Caki2 (cell line): ENCODE measurements at places on chromosomes 3 and 15.

GRCh38 chr15:48112242-48112641 is 8.5 kb upstream of the SLC24A5 start:
- peak; percentile 6 for DNase-seq

DNA sequence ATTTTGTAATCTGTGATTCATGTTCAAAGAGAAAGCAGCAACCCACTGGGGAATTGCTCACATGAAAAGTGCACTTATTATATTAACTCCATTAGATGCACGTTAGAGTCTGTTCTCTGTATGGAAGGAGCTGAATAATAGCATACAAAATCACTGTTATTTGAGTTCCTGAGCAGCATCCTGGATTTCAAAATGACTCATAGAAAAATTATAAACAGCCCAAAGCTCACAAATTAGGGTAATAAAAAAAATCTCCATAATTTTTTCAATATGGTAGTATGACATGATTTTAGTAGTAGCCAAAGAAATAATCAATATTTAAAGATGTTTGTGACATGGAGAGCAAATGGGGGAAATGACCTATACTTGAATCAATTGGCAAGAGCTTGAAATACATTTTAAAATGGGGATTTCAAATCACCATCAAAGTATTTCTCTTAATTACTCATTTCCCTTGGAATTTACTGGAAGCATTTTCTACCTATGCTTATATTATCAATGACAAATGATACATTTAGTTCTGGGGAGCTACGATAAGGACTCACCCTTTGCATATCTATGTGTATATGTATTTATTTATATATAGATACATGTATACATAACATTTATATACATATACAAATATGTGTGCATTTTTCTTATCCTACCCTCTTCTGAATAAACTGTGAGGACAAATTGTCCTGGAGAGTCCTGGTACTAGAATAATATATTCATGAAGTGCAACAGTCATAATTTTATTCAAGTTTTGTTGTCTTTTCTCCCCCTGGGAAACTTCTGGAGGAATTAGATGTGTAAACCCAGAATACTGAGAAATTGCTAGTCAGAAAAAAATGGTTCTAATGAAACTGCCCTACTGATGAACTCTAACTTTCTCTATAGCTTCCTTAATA is 116.3 kb downstream of the RPL22L1 start:
- DNase-seq, result no peak

GRCh38 chr3:168472783-168473182 is 377.1 kb upstream of the GOLIM4 start:
- no peak for DNase-seq

DNA sequence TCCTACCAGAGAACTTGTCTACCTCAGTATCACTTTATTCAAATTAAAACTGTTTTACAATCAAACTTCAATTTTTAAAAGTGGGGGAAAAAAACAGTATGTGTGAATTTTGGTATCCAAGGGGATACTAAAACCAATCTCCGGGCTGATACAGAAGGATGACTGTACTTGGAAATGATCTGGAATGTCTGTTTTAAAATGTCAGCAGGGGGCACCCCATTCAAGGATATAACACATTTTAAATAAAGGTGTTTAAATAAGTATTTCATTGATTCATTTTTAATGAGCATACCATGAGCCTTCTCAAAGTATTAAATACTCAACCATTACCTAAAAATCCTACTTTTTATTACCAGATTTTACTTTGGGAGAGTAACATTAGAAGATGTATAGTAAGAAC is 67.9 kb downstream of the ULK4 start:
- DNase-seq, result peak; percentile 14

GRCh38 chr3:52471371-52472238 is 16.2 kb downstream of the NISCH start:
- no peak for DNase-seq

- DNase-seq, result peak; percentile 27
Observed at GRCh38 chr3:9279966-9280365, 30.5 kb upstream of the SRGAP3 start.

- no peak for DNase-seq
Observed at GRCh38 chr3:157647820-157648219, 144.6 kb upstream of the VEPH1 start.

- peak; percentile 77 for DNase-seq
Observed at GRCh38 chr3:108554913-108555571, 34.2 kb downstream of the CIP2A start.

GRCh38 chr3:147705651-147706051 is 296.5 kb downstream of the ZIC1 start:
- no peak for DNase-seq

- DNase-seq, result no peak
Observed at GRCh38 chr3:113498221-113499005, 16.5 kb downstream of the SPICE1 start.

DNA sequence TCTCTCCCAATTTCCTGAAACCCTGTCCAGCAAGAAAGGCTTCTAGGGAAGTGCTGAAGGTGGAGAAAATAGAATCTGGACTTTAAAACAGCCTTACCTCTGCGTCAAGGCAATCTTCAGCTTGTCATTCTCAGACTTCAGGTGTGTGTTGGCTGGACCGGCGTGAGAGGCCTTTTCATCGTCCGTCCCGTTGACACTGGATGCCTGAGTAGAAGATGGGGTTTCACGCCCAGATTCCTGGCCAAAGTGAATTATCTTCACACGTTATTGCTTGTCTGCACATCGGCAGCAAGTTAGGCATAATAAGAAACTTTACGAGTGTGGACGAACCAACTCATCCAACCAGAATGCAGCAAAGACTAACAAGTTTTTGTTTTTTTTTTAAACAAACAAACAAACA is 49.5 kb downstream of the WHAMM start:
- no peak for DNase-seq

- no peak for DNase-seq
Observed at GRCh38 chr3:46649436-46649835, 37.1 kb downstream of the FAM240A start.

GRCh38 chr3:141279077-141279967 is 47.7 kb downstream of the PXYLP1 start:
- DNase-seq, result peak; percentile 31

DNA sequence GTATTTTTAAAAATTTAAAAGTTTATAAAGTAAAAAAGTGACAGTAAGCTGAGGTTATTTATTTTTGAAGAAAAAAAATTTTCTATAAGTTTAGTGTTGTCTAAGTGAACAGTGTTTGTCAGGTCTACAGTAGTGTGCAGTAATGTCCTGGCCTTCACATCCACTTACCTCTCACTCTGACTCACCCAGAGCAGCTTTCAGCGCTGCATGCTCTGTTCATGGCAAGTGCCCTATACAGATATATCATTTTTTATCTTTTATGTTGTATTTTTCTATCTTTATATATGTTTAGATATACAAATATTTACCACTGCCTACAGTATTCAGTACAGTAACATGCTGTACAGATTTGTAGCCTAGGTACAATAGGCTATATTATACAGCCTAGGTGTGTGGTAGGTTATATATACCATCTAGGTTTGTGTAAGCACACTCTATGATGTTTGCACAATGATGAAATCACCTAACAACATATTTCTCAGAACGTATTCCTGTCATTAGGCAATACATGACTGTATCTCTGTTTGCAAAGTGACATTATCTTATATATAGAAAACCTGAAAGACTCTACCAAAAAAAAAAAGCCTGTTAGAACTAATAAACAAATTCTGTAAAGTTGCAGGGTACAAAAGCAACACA is 75.9 kb upstream of the TMC3 start:
- DNase-seq, result no peak

DNA sequence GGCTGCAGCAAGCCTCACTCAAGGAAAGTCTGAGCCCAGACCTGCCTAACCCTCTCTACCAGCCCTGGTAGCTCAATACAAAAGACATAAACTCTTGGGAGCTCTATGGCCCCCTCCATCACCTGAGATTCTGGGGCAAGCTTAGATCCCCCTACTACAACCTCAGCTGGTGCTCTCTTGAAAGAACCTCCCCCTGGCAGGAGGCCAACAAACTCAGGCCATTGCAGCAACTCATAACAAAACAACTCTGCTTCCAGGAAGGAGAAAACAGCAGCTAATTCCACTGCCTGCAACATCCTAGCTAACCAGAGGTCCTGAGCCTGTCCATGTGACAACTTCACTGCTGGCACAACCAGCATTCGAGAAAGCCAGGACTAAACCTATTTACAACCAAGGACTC is 169.2 kb downstream of the ROBO1 start:
- no peak for DNase-seq

DNA sequence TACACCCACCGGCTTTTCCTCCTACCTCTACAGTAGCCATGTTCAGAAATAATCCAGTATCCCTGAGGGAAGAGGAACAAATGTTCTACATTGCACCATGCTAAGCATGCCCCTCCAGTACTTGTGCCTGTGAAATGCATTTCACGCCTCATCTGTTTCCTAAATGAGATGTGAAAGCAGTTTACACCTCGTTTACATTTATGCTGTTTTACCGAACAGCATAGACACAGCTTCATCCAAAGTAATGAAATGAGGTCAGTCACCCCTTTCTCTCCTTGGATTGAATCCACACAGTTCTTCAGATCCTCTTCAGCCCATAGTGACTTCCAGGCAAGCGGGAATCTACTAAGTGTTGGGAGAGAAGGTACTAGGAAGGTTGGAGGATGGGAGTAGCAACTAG is 514.3 kb downstream of the PDCD6IP start:
- no peak for DNase-seq

GRCh38 chr3:87359826-87360225 is 83.4 kb upstream of the POU1F1 start:
- no peak for DNase-seq

- no peak for DNase-seq
Observed at GRCh38 chr15:88917760-88918159, 4.6 kb upstream of the MFGE8 start.

DNA sequence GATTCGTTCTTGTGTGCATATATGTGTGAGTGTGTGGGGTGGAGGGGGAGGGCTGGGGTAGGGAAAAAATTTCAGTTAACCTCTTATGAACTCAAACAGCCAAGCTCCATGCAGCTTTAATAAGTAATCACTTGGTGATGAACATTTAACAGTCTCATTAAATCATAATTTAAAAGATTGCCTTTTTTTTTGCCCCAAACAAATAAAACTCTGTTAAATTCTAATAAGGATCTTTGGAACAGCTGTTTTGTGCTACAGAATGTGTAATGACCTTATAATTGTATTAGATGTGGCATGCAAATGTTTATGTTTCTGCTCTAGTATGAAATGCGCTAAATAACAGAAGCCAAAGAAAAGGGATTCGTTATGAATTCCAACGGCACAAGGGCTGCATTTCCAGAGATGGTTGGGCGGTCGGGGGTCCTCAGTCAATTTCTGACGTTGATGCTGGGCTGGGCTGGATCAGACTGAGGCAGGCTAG is 80.0 kb upstream of the RORA start:
- DNase-seq, result no peak

DNA sequence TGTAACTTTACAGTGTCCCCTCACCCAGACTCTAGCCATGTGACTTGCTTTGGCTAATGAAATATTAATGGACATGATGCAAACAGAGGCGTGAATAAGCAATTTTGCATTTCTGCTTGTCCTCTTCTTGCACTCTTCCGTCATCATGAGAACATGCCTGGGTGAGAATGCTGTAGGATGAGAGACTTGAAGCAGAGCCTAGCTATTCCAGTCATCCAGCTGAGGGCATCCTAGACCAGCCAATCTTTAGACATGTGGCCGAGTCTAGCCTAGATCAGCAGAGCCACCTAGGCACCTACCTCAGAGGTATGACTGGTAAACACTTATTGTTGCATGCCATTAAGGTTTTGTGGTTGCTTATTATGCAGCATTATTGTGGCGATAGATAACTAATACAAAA is 450.5 kb upstream of the AZI2 start:
- DNase-seq, result no peak

DNA sequence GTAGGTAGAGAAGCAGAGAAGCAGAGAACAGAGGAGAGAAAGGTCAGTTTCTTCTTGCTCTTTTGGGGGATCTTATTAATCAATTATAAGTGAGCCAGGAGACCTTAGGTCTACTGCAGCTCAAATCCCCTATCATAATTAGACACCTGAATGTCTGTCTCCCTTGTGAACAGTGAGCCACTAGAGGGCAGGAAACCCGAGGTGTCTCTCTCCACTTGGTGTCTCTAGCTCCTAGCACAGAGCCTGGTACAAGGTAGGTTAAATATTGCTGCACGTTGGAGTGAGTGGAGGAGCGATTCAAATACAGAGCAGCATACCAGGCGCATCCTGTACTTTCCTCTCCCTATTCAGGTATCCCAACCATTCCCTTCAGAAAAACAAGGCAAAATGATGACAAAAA is 2.0 kb upstream of the ST8SIA2 start:
- peak; percentile 29 for DNase-seq

DNA sequence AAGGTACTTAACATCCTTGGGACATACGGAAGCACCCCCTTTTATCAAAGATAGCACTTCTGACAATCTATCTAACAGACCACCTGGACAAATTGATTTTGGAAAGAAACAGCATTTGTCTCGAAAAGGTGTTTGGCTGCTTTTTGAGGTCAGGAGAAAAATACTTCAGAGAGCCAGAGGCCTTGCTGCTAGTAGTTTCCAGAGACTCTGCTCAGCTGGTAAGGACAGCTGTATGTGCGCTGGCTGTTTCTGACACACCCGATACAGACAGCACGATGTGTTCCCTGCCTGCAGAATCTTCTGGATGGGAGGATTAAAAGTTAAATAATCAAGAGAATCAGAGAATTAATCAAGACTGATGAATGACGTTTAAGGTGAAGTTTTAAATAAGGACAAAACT is 15.6 kb upstream of the GYG1 start:
- no peak for DNase-seq

- DNase-seq, result peak; percentile 94
Observed at GRCh38 chr15:35293353-35294130, 208.4 kb upstream of the NANOGP8 start.
